ENCODE measurements at places on chromosomes 7 and 10. TPM values are rescaled to one million over a fixed set of nuclear protein-coding genes. Genes with fewer than 3 reads are reported as not detected.

Gene CYREN
- total RNA-seq: 39.0 TPM

Gene HTR5A
- total RNA-seq: not detected

Gene EGR2
- total RNA-seq: 21.4 TPM

Gene HOXA9
- total RNA-seq: not detected

Gene UNCX
- not detected for total RNA-seq

Gene SORBS1
- 0.77 TPM for total RNA-seq

Gene ZNF138
- 10.6 TPM for total RNA-seq

DNA sequence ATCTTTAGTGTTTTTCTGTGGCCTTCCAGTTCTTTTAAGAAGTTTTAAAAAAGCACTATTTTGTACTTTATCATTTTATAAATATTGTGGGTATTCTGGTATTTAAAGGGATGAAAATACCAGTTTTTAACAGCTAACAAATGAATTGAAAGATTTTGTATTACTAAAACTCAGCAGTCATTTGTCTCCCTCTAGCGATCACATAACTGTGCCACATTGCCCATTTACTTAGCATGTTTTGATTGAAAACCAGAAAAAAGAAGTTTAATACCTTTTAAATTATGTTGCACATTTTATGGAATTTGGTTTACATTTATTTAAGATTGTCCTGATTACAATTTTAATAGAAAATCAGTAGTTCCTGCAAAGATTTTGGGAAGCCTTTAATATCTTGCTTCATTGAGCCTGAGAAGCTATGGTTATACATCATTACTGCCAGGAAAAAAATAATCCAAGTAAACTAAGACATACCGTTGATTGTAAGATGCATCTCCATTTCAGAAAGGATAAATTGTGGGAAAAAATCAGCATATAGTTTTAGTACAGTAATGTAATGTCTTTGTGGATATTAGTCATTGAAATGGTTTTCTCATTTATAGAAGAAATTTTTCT lies 34.9 kb downstream of the TAX1BP1 start:
- DNase-seq: no peak

DNA sequence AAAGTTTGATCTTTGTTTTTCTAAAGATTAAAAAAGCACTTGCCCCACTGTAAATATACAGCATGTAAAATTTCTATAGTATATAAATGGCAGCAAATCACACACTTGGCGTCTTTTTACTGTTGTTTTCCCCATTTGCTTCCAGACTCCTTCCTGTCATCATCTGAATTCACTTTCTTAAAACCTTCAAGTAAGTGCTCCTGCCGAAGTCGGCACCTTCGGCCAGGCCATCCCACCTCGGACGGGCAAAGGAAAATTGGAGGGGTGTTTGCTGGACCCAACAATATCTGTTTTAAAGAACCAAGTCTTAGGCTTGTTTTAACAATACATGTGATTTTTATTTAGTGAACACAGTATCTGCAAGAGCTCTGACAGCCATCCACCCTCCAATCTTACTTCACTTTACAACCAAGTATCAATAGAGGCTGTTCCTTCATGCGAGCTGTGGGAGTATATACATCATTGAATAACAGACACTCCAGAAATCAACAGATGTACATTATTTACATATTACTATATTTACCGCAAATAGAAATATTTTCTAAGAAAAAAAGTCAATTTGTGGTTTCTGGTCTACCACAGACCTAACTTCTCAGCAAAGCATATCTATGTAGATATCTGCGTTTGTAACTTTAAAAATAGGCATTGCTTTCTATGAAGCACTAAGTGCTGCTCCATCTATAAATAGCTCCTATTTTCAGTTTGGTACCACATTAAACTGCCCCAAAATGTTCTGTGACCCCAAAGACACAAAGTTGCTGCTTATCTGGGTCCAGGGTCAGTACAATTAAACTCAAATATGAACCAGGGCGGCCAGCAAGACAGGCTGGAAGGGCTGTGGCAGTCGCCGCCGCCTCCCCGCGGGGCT lies 110.7 kb downstream of the CYTH3 start:
- DNase-seq: no peak

DNA sequence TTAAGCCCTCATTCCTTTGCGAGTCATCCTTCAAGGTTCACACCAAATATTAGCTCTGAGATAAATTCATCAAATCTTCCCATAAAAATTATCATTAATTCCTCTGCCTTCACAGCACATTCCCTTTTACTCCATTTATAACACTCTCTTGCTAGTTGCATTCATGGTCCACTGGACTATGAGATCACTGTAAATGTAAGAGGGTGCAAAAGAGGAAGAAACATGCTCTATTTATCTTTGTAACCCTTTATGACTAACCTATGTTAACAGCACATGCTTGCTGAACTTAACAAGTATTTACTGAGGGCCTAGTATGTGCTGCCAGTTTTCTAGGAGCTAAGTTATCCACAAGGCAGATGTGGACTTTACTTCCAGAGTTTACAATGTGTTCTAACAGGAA lies 86.7 kb upstream of the TMEM168 start:
- no peak for DNase-seq

DNA sequence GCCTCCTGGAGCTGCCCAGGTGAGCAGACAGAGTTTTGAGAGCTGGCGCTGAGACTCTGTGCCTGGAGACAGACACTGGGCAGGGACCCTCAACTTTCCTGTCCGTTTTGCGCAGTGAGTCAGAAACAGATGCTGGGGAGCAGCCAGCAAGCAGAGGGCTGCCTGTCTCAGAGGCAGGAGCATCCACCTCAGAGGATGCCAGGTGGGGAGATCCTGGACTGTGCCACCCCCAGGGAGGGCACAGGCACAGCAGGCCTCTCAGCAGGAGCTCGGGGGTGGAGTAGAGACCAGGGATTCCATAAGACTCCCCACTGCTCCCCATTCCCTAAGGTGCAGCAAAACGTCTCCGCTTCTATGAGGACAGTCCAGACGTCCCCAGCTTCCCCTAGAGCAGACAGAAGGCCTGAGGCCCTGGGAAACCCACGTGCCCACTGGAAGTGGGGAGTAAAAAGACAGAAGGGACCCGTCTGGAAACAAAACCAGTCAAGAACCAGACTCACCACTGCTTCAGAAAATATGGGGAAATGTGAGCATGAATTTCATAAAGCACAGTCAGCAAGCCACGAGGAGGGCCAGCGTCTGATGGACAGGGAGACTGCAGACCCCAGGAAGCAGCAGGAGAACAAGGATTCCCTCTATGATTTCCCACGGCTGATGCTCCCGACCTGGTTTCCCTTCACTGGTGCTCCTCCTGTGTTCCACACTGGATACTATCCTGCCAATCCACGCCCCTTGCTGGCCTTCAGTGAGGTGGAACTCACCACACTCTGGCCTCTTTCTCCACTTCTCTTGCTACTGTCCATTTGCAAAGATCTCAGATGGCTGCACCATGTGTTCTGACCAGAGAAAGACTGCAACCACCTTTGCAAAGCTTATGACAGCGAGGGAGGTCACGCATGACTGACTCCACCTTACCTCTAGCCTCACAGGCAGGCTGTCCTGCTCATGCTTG lies 151.3 kb upstream of the FAM20C start:
- no peak for DNase-seq

DNA sequence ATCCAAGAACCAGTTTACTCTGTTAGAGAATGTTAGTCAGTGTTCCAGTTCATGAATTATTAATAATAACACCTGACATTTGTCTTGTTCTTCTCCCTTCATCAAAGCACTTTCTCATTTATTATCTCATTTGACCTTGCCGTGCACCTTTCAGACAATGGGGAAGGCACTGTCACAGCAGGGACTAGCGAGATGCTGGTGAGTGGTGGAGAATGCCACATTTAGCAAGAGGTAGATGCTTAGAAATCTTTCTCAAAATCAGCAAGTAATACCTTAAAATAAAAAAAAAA lies 34.2 kb upstream of the XRCC2 start:
- DNase-seq: no peak

DNA sequence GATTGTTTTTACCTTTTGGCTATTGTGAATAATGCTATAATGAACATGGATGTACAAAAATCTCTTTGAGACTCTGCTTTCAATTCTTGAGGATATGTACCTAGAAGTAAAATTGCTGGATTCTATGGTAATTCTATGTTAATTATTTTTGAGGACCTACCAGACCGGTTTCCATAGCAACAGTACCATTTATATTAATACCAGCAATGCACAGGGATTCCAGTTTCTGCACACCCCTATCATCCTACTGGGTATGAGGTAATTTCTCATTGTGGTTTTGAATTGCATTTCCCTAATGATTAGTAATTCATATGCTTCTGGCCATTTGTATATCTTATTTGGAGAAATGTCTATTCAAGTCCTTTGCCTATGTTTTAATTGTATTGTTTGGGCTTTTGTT lies 9.9 kb upstream of the PPP1R9A start:
- no peak for DNase-seq

- DNase-seq: no peak
These were observed 179.6 kb upstream of the MKI67 start for GRCh38 chr10:128305601-128306345.

DNA sequence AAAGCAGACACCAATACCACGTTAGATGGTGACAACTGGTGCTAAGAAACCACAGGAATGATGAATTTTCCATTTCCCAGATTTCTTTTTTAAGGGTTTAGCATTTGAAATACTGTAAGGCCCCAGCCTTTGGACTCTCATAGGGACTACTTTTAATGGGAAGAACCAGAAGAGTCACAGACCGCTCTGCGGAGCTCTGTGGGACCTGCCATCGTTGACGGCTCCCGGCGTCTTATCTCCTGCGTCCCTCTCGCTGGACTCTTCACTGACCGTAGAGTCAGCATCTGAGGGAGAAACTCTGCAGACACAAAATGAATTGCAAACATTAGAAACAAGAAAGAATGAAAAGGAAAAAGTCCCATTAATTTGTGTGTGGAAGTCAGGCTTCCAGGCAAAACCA lies 81.4 kb upstream of the ATP6V0A4 start:
- DNase-seq: no peak

GRCh38 chr7:14125998-14126397 lies 136.5 kb upstream of the ETV1 start:
- DNase-seq: no peak

GRCh38 chr10:30581779-30582380 lies 47.7 kb downstream of the LYZL2 start:
- peak; percentile 35 for DNase-seq

- no peak for DNase-seq
These were observed 19.2 kb upstream of the PDLIM1 start for GRCh38 chr10:95309958-95310357.

- no peak for DNase-seq
These were observed 218.7 kb downstream of the FRMD4A start for GRCh38 chr10:14112056-14112455.

- DNase-seq: peak; percentile 77
These were observed 492 bp upstream of the VCL start for GRCh38 chr10:73997461-73997786.

DNA sequence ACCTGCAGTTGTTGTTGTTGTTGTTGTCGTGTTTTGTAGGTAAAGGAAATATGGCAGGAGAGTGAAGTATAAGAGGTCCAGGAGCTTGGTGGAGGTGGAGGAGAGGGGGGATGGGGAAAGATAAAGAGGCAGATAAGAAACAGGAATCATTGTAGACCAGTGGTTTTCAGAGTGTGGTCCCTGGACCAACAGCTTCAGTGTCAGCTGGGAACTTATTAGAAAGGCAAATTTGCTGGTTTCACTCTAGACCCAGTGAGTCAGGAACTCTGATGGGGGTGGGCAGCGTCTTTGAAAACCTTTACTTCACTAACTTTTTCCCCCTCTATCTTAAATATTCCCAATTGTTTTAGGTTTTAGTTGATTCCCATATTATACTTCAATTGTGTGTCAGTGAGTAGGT lies 241.5 kb downstream of the AUTS2 start:
- no peak for DNase-seq

GRCh38 chr10:7788639-7789286 lies 786 bp downstream of the ATP5F1C start:
- no peak for DNase-seq

DNA sequence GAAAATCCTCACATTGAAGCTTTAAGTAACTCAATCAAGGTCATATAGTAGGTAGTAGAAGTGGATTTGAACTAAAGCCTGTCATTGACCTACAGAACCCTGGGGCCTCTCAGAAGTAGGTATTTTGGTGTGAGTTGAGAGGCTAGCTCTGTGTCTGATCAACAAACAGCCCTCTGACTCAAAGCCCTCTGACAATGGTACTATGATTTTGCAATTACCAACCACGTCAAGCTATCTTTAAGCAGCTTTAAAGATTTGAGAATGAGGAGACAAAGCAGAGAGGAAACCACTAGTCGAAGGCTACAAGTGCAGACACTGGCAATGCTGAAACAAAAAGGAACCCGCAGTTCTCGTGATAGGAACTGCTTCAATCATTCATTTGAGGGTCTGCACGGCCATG lies 19.0 kb upstream of the PDE1C start:
- DNase-seq: no peak

DNA sequence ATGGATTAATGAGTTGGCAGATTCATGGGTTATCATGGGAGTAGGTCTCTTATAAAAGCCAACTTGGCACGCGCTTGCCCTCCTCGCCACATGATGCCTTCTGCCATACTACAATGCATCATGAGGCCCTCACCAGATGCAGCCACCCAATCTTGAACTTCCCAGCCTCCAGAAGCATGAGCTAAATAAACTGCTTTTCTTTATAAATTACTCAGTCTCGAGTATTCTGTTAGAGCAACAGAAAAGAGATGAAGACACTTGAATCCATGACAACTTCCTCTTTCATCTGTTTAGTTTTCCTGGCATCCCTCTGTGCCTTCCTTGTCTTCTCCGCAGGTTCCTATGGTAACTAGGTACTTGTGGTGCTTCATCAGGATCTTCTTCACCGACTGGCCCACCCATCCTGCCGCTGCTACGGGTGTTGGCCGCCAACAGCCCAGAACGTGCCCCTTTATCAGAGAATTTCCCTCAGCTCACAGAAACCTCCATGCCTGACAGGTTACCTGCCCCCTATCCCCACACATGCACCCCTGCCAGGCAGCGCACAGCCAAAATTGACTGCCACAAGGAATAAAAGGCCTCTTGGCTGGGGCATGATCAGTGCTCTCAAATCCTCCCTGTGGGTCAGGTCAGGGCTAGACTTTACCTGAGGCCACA lies 28.0 kb upstream of the PPIF start:
- DNase-seq: no peak

DNA sequence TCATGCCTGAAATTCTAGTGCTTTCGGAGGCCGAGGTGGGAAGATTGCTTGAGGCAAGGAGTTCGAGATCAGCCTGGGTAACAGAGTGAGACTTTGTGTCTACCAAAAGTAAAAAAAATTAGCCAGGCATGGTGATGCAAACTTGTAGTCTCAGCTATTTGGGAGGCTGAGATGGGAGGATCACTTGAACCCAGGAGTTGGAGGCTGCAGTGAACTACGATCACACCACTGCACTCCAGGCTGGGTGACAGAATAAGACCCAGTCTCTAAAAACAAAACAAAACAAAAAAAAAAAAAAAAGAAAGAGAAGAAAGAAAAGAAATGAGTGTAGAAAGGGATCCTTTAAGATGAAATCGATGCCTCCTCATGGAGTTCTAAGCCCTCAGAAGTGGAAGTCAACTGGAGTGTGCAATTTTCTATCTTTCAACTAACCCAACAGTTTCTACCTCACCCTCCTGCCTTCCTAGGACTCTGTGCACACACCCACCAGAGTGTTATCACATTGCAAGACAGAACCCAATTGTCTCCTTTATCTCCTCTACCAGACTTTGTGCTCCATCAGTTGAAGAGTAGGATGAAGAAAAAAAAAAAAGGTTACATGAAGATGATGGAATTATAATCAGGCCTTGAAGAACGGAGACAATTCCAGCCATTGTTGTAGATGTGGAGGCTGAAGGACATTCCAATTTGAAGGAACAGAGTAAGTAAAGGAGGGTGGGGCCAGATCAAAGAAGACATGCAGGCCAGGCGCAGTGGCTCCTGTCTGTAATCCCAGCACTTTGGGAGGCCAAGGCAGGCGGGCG lies 26.9 kb downstream of the NYAP1 start:
- no peak for DNase-seq

Data from activated naive CD4-positive, alpha-beta T cell treated with anti-CD3 and anti-CD28 coated beads for 36 hours (primary cell).